ENCODE measurements at places on chromosomes 12 and 14. TPM values are rescaled to one million over a fixed set of nuclear protein-coding genes. Genes with fewer than 3 reads are reported as not detected.

The SPATS2 gene
- 21.3 TPM for total RNA-seq

GRCh38 chr12:65891987-65892481 is 67.8 kb downstream of the HMGA2 start:
- DNase-seq = no peak

The APPL2 gene
- 27.8 TPM for total RNA-seq

GRCh38 chr12:90672081-90672480 is 282.9 kb downstream of the CCER1 start:
- DNase-seq = no peak

- no peak for DNase-seq
Observed at GRCh38 chr14:36944307-36945010, 227.9 kb downstream of the SLC25A21 start.

The SAMD4A gene
- 40.5 TPM for total RNA-seq

GRCh38 chr12:50636505-50636904 is 127.4 kb upstream of the ATF1 start:
- no peak for DNase-seq

The EPYC gene
- total RNA-seq = not detected

The TMEM30B gene
- total RNA-seq = 20.9 TPM
